ENCODE measurements at places on chromosomes 1 and 21. TPM values are rescaled to one million over a fixed set of nuclear protein-coding genes. Genes with fewer than 3 reads are reported as not detected.

The KIF2C gene
- total RNA-seq, result 26.6 TPM

The PRR9 gene
- not detected for total RNA-seq

DNA sequence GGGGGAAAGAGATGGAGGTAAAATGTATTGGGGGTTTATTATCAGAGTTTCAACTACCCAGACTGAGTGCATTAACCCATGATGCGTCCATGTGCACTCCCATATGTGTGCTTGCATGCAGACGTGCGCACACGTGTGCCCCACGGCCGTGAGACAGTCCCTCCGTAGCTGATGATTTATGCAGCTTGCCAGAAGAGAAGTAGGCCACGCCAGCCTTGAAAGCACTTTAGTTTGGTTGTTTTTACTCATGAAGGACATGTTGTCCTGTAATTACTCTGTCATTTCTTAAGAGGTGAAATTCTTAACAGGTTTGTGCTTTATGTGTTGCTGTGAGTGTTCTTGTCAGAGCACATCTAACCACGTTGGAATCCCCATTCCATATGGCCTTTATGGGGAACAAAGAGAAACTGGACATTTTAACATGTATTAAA, 467.8 kb downstream of the LMO4 start:
- peaks cover 41% of the 10 kb centered on the region for H3K4me1 ChIP-seq
- DNase-seq, result no peak
- H3K27me3 ChIP-seq, result no peaks in the 10 kb centered on the region
- no peaks in the 10 kb centered on the region for H3K36me3 ChIP-seq

GRCh38 chr21:33035147-33035546, 9.4 kb downstream of the OLIG2 start:
- no peaks in the 10 kb centered on the region for H3K36me3 ChIP-seq
- H3K4me3 ChIP-seq, result no peak overlapping the region
- no peak overlapping the region for H3K27ac ChIP-seq
- no peaks in the 10 kb centered on the region for H3K4me1 ChIP-seq

DNA sequence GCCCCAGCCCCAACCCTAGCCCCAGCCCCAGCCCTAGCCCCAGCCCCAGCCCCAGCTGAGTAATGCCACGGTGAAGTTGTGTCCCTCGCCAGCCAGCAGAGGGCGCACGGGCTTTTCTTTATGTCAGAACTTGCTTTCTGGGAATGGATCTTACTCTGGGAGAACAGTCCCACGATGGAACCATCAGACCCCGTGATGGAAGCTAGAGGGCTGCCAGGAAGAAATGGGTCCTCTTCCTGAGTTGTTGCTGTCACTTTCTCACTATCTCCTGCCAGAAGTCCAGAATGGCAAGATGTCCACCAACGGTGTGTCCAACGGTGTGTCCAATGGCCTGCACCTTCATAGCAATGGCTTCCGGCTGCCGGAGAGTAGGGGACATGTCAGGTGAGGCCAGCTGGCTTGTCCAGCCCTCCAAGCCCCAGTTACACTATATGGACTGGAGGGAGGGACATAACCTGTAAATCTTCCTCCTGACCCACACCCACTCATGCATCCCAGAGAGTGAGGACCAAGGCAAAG, 25.1 kb upstream of the TMEM222 start:
- no peak overlapping the region for H3K4me3 ChIP-seq
- no peak overlapping the region for H3K27ac ChIP-seq
- H3K4me1 ChIP-seq, result peaks cover 3% of the 10 kb centered on the region
- DNase-seq, result peak; percentile 65
- no peaks in the 10 kb centered on the region for H3K27me3 ChIP-seq

GRCh38 chr1:218482683-218483082, 137.5 kb downstream of the TGFB2 start:
- H3K4me3 ChIP-seq, result no peak overlapping the region
- no peak for DNase-seq

GRCh38 chr1:4730078-4730477, 75.7 kb downstream of the AJAP1 start:
- H3K27ac ChIP-seq, result no peak overlapping the region
- H3K4me1 ChIP-seq, result peaks cover 8% of the 10 kb centered on the region
- no peaks in the 10 kb centered on the region for H3K36me3 ChIP-seq
- peaks cover 20% of the 10 kb centered on the region for H3K27me3 ChIP-seq
- H3K4me3 ChIP-seq, result no peak overlapping the region

Measured in progenitor cell of endocrine pancreas (in vitro differentiated cells).